Activated naive CD4-positive, alpha-beta T cell (primary cell): ENCODE measurements at places on chromosomes 6 and 20.

GRCh38 chr6:7671581-7671980 is 54.3 kb upstream of the BMP6 start:
- DNase-seq = no peak

- no peak for DNase-seq
Measured at GRCh38 chr6:145670311-145670710, 65.0 kb downstream of the EPM2A start.

- no peak for DNase-seq
Measured at GRCh38 chr20:46581391-46581790, 30.9 kb upstream of the OCSTAMP start.

GRCh38 chr20:6122873-6123648 is at the start of gene FERMT1:
FERMT1 (minus strand) TSS chr20:6123030; CDS start chr20:6119554, 3,476 bp downstream.
- DNase-seq = no peak

DNA sequence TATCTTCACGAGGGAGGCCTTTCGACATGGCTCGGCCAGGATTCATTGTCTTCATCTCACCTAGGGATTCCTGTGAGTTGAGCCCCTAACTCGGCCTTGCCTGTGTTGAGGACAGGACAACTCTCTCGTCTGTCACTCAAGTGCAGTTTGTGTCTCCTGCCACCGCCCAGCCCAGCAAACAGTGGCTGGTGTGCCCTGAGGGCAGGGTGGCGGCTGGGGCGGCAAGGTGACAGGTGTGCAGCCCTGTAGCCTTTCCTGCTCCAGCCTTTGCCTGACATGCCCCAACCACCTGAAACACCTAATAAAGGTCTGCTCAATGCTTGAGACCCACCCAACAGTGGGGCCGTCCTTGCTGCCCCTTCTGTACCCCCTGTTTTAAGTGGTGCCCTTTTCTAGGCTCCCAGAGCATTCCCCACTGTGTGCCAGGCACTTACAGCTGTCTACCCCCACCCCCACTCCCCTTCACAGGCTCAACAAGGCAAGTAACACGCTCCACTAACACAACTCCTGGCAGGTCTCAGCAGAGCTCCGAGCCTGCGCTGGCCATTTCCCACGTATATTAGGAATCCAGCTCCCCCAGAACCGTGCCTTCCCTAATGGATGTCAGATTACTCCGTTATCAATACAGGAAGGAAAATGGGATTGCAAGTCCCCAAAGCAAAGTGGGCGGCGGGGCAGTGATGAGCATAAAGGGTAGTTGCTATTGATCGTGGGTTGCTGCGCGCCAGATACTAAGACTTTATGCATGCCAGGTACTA is 17.7 kb downstream of the GFRA4 start:
- DNase-seq = no peak

- DNase-seq = no peak
Measured at GRCh38 chr6:157579467-157580031, 198.6 kb downstream of the ZDHHC14 start.

DNA sequence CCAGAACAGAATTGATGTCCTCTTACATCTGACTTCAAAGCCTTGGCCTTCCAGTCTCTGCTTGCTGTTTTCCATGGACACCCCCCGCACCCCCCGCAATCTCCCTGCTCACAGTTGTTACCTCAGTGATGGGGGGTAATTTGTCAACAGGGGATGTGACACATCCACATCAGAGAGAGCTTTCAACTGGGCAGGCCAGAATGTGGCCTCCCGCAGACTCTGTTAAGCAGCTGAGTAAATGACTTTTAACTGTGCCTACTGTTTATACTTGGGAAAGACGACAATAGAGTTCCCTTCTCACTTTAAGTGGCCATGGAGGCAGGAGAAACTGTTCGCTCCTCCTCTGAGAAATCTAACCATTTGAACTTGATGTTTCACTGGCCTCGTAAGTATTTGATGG is 51.0 kb downstream of the TXNDC5 start:
- no peak for DNase-seq

DNA sequence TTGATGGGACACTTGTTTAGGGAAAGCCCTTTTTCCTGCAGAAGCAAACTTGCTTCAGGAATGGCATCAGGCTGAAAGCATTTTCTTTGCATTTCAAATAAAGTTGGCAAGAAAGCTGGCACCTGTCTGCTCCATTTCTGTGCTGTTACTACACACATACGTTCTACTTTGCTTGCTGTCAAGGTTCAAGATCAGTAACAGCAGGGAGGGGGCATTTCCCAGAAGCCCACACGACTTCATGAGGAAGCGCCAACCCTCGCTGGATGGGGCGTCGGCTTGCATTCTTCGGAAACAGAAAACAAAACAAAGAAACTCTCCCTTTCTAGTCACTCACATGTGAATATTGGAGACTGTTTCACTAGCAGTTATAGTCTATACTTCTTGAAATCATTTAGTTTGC is 46.4 kb downstream of the AKAP12 start:
- DNase-seq = no peak

DNA sequence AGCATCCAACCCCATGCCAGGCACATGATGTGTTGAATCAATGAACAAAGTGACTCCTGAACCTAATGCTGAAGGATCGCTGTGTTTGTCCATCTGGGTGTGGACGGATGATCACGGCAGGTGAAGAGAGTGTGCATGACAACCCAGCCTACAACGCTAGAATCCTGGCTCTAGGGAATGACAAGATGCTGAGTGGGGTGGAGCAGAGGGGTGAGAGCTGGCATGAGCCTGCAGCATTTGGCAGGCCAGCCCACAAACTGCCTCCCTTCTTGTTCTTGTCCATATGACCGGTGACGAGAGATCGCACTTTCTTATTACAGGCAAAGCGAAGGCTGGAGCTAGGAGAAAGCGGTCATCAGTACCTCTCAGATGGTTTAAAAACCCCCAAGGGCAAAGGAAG is 54.7 kb upstream of the CDKAL1 start:
- DNase-seq = no peak

DNA sequence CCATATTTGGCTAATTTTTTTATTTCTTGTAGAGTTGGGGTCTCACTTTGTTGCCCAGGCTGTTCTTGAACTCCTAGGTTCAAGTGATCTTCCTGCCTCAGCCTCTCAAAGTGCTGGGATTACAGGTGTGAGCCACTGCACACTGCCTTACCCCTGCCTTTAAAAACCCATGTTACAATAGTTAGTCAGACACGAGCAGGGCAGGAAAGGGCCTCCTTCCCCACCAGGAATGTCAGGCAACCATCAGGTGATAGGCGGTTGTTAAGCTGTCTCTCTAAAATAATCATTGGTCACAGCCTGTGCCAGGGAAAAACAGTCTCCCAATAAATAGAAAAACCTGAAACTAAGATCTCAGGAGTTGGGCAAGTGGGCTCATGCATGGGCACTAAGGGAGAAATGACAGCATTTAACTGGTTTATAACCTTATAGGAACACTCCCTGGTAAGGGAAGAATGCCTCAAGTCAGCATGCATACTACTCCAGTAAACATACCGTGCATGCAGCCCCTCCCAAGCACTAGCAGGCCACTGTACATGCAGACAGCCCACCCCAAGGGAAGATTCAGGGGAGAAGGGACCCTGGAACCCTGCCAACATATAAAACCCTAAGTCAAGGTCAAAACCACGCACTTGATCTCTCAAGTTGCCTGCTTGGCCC is 8.4 kb downstream of the OR2H2 start:
- DNase-seq = no peak

GRCh38 chr6:16092140-16092539 is 36.7 kb upstream of the MYLIP start:
- no peak for DNase-seq

DNA sequence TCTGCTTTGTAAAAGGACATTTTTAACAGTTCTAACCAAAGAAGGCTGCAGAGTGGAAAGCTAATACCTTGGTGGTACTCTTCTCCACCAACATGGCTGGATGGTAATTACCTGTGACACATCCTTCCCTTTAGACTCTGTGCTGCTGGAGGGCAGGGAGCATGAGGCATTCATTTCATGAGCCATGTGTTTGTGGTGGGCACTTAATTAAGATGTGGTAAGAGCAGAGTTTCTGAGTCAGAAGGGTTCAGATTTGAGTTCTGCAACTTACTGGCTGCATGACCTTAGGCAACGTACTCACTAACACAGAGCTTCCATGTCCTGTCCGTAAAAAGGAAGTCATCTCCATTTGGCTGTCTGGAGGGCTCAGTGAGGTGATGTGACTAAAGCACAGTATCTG is 9.1 kb upstream of the ZNF133 start:
- no peak for DNase-seq

- DNase-seq = no peak
Measured at GRCh38 chr6:143213859-143214376, 153.2 kb downstream of the AIG1 start.

GRCh38 chr20:62104791-62105345 is 17.4 kb upstream of the LSM14B start:
- DNase-seq = no peak

GRCh38 chr6:134176264-134176975 is 124.0 kb upstream of the SLC2A12 start:
- no peak for DNase-seq

DNA sequence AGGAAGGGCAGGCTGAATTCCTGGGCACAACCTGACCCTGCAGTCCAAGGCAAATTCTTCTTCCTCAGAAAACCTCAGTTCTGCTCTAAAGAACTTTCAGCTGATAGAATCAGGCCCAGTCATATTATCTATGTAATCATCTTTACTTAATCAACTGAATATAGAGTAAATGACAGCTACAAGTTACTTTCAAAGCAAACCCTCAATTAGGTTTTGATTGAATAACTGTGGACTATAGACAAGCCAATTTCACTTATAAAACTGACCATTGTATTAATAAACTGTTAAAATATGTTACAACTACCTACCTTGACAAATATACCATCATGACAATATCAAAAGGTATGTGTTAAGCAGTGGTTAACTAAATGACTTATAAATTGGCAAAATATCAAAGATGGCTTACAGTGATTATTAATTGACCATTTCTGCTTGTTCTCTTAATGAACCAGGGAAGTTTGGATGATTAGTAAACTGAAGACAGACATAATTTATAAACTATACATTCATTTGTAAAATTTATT is 46.1 kb upstream of the ADGRF5 start:
- DNase-seq = no peak

DNA sequence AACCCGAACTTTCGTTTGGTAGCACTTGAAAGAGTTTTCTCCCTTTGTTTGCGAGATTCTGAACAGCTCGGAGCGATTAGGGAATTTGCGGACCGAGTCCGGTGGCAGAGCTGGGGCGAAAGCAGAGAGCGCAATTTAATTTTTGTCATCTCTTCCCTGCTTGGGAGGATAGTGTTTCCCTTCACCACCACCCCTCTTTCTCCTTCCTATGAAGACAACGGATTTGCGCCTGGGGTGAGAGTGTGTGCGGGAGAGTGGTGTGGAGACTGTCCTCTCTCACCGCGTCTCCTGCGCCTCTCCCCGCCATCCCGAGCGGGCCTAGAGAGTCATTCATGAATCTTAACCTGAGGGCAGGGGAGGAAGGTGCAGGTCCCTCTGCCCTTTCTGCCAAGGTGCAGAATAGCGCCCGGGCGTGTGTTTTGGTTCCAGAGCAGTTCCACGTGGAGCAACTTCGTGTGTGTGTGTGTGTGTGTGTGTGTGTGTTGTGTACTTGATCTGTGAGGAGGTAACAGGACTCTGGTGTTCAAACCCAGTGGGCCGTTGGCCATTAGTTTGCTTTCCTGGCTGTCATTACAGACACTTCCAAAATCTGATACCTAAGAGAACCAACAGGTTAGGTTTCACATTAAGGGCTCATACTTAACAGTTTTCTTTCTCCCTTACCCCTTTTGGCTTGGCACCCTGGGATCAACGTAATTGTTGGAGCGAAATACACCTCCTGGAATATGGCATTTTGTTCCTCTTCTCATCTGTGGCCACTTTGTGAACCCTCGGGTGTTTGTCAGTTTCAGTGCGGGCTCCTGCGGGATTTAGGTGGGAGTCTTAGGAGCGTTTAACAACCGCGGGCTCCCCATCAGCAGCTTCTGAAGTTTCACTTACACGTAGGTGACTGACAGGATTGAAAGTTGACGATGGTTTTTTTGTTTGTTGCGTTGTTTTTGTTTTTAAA is 1.8 kb downstream of the EYA4 start:
- no peak for DNase-seq

GRCh38 chr20:23244916-23245552 is 105.6 kb upstream of the NXT1 start:
- no peak for DNase-seq

DNA sequence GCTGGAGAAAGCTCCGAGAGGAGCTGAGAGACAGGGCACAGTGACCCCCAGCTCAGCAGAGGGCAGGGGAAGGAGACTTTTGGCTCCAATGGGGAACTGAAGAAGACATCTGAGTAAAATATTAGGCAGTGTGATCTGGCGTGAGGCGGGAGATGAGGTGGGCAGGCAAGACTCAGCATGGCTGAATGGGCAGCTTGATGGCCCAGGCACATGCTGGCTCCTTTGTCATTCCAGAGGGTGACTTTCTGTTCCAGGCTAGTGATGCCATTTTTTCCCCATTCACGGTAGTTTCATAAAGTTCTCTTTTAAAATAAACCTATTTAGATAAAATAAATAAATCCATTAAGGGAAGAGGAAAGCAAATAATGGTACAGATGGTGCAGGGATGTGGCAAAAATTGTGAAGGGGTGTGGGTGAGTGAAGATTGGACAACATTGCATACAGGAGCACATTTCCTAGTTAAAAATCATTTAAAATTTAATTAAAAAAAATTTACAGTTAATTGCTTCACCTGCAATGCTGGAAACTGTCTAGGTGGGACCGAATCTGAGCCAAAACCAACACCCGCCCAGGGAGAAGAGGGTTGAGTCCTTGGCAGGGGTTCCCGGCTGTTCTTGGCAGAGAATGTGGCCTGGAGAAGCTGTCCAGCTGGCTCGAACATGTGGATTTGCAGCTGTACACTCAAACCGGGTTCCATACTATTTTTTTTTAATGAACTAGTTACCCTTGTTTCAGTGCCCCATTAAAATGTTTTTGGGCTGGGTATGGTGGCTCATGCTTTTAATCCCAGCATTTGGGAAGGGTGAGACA is 41.7 kb upstream of the PRELID3B start:
- no peak for DNase-seq

DNA sequence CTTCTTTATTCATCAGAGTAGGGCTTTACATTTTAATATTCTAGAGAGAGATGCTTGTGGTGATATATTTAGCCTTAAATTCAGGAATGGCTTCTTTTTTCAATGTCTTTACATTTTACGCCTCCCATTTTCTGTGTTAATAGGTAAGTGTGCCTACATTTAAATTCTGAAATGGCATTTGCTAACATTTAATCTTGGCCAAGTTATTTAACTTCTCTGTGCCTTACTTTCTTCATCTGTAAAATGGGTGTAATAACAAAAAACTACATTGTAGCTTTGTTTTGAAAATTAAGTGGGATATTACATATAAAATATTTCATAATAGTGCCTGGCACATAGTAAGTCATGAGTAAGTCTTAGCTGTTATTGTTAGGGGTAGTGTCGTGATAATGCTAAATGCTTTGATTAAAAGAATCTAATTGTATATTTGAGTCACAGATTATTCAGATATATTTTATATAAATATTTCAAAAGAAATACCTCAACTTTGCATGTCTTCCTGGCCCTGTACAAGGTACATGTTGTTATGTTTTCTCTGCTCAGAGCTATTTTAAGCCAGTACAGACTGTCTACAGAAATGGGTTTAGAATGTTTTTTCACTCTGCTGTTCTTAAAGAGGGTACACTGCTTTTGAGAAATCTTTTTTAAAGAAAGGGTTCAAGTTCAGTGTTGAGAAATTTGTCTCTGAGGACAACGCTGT is 18.8 kb downstream of the CARMIL1 start:
- no peak for DNase-seq
